RPMI7951 (cell line): ENCODE measurements at places on chromosomes 7 and 10. TPM values are rescaled to one million over a fixed set of nuclear protein-coding genes. Genes with fewer than 3 reads are reported as not detected.

DNA sequence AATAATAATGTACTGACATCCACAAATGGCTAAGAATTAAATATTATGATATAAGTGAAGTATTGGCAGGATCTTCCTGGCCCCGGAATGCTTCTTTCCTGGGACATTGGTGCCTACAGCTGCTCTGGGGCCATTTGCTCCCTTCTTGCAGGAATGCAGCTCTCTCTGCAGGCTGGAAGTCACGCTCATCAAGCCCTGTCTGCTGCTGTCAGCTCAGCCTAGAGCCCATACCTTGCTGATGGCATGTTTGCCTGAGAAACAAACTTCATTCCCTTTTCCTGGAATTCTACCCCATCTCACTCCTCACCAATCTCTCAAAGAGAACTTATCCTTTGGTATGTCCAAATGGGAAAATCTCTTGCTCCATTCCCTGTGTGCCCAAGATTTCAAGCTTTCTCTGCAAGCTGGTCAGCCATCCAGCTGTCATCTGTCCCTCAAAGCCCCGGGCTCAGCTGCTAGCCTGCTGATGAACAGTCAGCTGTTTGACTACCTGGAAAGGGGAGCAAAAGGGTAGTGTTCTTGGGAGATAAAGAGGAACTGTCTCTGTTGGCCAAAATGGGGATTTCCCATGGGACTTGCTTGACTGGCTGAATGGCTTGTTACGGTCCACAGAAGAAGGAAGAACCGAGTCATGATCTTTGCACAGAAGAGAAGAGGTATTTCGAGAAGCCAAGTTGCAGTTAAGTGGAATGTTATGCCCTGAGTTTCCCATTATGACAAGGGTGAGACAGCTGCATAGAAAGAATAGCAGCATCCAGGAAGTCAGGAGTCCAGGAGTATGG is 12.0 kb upstream of the RASSF4 start:
- DNase-seq, result no peak

Gene LRIT1
- total RNA-seq, result not detected in 2 replicates

- DNase-seq, result no peak
Observed at GRCh38 chr10:6729861-6730344, 149.8 kb upstream of the PRKCQ start.

GRCh38 chr7:134356421-134356936 is 39.7 kb upstream of the SLC35B4 start:
- DNase-seq, result no peak

Gene C10orf105
- total RNA-seq, result 0.10 and 0.12 TPM in 2 replicates

Gene MOSPD3
- total RNA-seq, result 19.7 and 28.7 TPM in 2 replicates

DNA sequence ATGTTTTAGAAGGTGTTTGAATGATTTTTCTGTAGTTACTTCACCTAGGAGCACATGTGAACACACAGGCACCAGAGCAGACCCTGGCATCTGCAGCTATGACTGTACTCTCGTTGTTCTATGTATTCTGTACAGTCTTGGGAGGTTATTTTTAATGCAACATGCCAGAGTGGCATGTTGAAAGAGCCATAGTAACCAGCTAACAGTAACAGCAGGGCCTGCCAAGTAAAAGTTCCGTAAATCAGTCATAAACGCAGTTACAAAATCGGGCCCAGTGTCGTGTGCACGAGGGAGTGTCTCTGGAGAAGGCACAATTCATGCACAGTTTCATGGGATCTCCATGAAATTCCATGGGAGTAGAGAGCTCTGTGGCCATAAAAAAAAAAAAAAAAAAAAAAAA is 108.3 kb upstream of the CDK6 start:
- DNase-seq, result no peak

Gene HPSE2
- 0.59 TPM in 1 of 2 replicates, not detected in the other for total RNA-seq

GRCh38 chr10:32143302-32143847 is 87.2 kb upstream of the KIF5B start:
- no peak for DNase-seq

DNA sequence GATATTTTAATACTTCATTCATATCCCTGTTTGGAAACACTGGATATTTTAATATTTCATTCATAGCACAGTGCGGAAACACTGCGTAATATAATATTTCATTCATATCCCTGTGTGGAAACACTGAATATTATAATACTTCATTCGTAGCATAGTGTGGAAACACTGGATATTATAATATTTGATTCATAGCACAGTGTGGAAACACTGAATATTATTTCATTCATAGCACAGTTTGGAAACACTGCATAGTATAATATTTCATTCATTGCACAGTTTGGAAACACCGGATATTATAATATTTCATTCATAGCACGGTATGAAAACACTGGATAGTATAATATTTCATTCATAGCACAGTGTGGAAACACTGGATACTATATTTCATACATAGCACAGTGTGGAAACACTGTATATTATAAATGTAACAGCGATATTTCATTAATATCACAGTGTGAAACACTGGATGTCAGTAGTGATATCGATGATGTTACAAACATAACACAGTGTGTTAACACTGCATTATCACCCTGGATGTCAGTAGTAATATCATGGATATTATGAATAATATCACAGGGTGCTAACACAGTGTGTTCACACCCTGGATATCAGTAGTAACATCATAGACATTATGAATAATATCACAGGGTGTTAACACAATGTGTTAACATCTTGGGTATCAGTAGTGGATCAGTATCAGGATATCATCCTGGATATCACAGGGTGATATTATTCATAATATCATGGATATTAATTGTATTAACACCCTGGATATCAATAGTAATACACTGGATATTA is 2.9 kb upstream of the TMEM225B start:
- DNase-seq, result no peak

DNA sequence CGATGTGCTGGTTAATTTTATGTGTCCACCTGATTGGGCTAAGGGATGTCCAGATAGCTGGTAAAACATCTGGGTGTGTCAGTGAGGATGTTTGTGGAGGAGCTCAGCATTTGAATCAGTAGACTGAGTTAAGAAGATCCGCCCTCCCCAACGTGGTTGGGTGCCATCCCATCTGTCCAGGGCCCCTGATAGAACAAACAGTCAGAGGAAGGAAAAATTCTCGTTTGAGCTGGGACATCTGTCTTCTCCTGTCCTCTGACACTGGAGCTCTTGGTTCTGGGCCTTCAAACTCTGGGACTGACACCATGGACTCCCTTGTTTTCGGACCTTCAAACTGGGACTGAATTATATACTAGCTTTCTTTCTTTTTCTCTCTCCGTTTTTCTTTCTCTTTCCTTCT is 59.6 kb downstream of the CARD11 start:
- no peak for DNase-seq

Gene CYP2C8
- total RNA-seq, result 0.12 TPM in 1 of 2 replicates, not detected in the other

- no peak for DNase-seq
Observed at GRCh38 chr10:1199897-1200721, 143.9 kb downstream of the WDR37 start.

Gene CLRN3
- not detected in 2 replicates for total RNA-seq

- no peak for DNase-seq
Observed at GRCh38 chr7:47248797-47249196, 333.1 kb downstream of the TNS3 start.

Gene ERCC6
- total RNA-seq, result 7.8 and 8.1 TPM in 2 replicates

DNA sequence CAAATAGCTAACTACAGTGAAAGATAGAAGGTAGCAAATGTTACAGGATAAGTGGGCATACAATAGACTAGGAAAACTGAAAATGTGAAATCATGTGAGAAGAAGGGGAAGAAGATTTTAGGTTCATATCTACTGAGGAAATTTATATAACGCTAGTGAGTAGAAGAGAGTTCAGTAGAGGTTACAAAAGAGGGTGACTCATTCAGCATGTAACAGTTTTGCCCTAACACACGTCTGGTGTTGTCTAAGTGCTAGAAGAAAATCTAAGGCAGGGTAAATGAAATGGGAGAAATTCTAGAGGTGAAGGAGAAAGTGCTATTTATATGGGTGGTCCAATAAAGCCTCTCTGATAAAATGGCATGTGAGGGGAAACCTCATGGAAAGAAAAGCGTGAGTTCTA is 731.4 kb upstream of the POT1 start:
- DNase-seq, result no peak

DNA sequence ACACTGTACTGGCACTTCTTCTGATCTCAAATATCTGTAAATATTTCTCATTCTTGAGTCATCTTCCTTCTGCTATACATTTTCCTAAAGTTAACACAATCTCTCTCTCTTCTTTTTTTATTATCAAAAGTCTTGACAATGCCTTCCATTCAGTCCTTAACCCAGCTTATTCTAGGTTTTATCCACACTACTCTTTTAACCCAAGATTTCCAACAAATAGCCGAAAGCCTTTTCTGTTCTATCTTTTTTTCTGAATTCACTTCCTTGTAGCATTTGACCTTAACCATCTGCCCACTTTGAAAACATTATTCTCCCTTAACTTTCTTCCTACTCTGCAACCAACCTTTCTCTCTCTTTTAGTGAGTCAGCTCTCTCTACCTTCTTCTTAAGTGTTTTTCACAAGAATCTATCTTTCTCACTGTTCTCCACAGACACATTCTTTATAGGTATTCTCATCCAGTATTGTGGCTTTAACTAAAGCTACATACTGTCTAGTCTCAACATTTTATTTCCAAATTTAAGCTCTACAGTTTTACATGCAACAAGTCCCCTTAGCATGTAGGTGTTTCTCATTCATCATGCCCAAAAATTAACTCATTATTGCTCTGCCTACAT is 915.6 kb downstream of the KCNMA1 start:
- no peak for DNase-seq

Gene CYP2C19
- 0.12 and 0.29 TPM in 2 replicates for total RNA-seq

- no peak for DNase-seq
Observed at GRCh38 chr7:51357821-51358220, 41.2 kb upstream of the COBL start.

Gene POLR2J
- 78.0 and 95.6 TPM in 2 replicates for total RNA-seq

Gene CYP3A5
- 0.24 and 0.49 TPM in 2 replicates for total RNA-seq

DNA sequence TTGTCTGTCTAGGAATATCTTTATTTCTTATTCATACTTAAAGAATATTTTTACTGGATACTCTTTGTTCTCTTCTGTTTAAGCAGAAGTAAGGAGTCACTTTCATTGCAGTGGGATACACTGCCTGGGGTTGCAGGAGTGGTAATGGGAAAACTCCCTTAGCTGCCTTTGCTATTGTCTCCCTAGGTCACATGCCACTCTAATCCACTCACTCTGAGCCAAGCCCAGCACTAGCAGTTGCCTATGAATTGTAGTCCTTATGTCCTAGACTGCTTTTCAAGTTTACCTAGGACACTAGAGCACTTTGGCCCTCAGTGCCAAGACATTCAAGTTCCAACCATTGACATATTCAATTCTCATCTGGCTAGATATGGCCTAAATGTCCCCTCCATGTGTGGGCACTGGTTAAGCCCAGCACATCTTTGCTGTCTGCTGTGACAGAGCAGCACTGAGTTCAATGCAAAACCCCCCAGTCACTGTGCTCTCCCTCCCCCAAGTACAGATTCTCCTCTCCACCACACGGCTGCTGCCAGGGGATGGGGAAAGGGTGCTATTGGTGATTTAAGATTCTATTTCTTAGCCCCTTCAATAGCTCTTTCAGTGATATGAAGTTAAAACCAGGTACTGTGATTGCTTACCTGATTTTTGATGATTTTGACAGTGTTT is 991.7 kb upstream of the KCND2 start:
- DNase-seq, result no peak

Gene CPA5
- total RNA-seq, result 0.12 and 0.20 TPM in 2 replicates
